ENCODE measurements at places on chromosomes 2 and 18. TPM values are rescaled to one million over a fixed set of nuclear protein-coding genes. Genes with fewer than 3 reads are reported as not detected.

DNA sequence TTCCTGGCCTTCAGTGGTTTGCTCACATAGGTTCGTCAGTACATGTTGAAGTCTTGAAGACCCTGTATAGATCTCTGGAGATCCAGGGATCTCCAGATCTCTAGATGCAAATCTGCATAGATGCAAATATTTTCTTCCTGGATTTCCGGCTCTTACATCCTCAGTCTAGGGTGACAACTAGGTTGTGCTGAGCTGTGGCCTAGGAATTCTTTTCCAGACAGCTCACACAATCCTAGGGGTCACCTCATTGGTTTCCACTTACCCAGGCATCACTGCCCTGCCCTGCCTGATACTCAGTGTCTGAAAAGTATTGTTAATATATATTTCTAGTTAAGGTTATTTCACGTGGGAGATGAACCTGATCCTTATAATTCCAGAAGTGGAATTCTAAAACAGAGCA is 105.1 kb upstream of the TTC27 start:
- DNase-seq: no peak

Gene KCNS3
- 19.0 TPM for total RNA-seq

Gene RTKN
- total RNA-seq: 51.9 TPM

- DNase-seq: no peak
Measured at GRCh38 chr2:14316594-14316993, 315.9 kb upstream of the LRATD1 start.

Gene ADAM23
- 1.8 TPM for total RNA-seq

DNA sequence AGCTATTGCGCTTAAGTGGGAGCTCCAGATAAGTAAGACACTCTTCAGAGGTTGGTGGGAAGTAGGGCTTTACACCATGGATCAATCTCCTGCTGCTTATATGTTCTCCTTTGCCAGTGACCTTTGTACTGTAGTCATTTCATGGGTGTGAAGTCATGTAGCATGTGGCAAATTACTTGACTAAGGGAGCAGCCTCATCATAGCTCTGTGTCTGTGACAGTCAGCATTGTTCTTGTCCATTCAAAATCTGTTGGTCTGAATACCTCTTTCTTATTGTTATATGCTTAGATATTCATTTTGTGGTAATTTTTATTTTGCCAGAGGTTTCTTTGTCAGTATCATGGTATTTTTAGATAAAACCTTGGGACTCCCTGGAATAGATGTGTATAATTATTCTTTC is 18.2 kb downstream of the SLC4A1AP start:
- DNase-seq: no peak

- peak; percentile 82 for DNase-seq
Measured at GRCh38 chr2:158457826-158458616, 1.3 kb downstream of the PKP4 start.

Gene PTPN4
- 25.1 TPM for total RNA-seq

DNA sequence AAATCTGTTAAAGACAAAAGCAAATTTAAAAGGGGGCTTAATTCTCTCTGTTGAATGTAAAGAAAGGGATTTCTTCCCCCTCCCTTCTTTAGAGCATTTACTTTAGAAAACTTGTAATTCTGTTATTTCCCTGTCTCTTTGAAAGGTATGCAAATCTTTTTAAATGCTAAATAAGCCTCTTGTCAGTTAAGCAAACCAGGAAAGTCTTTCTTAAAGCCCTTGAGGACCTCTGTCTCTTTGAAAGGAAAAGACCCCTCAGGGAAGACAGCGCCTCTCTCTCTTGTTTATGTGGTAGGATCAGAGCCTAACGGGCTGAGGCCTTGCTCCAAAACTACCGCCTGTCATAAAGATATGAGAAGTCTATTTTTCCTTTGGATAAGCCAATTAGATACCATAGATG is 139.9 kb upstream of the CDH7 start:
- DNase-seq: no peak

Gene LRRC30
- not detected for total RNA-seq

DNA sequence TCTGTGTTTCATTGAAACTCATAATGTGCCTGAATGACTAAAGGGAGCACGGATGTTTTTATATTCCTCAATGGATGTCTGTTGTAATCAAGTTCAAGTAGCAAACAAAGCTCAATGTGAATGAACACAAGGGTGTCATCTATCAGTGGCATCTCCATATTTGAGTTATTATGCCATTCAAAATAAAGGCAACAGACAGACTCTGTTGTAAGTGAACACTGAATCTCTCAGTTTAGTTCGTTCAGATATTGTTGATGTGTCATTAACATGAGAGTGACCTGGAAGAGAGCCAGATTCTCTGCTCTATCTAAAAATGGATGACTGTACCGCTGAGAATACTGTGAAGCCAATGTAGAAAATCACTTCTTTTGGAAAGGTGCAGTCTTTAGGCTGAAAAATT is 118.7 kb downstream of the NUP35 start:
- DNase-seq: no peak

Gene FSIP2
- total RNA-seq: 10.6 TPM

Gene DLGAP1
- 0.95 TPM for total RNA-seq

Gene SLC8A1
- total RNA-seq: 22.6 TPM

DNA sequence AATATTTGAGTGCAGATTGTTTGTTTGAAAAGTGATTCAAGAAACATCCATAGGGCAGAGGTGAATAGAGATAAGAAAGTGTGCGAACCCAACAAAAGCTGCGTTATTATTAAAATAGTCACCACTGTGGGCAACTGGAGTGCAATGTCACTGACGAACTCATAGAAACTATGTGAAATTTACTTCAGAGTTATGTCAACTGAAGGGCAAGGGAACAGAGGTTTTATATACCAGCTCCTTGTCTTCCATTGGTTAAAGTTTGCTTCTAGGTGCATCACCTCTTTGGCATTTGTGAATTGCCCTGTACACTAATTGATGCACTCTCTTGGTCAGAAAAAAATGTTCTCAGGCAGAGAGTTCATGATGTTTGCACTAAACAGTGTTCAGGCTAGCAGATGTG is 110.5 kb upstream of the NYAP2 start:
- DNase-seq: no peak

DNA sequence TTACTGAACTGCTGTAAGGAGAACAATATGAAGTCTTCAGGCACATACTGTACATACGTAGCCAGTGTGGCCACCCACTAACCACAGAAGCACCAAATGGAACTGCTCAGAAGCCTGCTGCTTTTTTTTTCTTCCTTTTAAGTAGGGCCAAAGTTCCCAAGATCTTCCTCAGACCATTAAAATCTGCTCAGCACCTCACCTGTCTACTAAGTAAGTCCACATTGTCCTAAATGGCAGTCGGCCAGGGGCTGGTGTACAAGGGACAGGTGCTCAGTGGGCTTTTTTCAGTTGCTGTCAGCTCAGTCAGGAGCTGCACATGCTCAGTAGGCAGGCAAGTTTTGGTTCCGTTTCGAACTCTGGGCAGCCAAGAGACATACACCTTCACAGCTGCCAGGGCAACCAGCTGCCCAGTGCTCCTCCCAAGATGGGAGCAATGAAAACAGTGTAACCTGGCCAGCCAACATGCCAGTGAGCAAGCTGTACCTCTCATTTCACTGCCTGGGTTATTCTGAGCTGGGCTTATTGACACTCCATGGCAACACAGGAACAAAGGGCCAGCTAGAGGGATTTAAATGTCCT is 86.1 kb downstream of the ACVR1 start:
- DNase-seq: peak; percentile 58

GRCh38 chr2:72291059-72291458 is 143.4 kb upstream of the CYP26B1 start:
- DNase-seq: no peak

DNA sequence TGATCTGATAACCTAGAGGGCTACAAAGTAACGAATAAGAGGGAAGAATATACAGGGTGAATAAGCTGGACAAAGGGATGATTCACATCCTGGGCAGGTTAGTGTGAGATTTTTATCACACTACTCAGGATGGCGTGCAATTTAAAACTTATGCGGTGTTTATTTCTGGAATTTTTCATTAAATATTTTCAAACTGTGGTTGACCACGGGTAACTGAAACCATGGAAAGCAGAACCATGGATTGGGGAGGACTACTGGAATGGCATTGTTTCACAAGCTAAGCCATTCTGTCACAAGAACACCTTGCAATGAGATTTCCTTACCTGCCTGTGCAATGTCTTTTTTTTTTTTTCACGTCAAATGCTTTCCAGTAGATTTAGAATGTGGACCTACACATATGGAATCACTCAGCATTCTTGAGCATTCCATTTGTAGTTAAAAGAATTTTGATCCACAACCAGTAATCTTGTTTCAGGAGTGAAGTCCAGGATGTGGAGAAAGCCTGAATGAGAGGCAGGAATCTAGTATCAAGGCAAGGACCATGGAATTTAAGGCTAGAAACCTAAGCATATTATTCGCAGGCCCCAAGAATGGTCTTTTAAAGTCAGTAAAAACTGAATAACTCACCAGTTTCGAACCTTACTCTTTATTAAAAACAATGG is 8.0 kb upstream of the CDK15 start:
- no peak for DNase-seq

DNA sequence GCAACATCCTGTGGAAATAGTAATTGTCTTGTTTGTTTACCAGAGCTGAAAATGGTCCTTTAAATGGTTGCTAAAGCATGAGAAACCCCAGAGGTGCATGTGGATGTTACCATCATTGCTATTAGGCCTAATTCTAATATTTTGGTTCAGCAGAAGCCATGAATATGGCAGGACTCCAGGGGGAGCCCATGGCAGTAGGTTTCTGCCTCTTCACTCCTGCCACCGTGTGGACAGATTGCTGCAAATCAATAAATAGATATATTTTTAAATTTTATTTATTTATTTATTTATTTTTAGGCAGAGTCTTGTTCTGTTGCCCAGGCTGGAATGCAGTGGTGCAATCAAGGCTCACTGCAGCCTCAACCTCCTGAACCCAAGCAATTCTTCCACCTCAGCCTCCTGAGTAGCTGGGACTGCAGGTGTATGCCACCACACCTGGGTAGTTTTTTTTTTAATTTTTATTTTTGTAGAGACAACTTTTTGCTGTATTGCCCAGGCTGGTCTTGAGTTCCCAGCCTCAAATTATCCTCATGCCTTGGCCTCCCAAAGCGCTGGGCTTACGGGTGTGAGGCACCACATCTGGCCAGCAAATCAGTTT is 54.9 kb upstream of the CAPN13 start:
- peak; percentile 45 for DNase-seq

Gene SPC25
- total RNA-seq: 4.1 TPM

DNA sequence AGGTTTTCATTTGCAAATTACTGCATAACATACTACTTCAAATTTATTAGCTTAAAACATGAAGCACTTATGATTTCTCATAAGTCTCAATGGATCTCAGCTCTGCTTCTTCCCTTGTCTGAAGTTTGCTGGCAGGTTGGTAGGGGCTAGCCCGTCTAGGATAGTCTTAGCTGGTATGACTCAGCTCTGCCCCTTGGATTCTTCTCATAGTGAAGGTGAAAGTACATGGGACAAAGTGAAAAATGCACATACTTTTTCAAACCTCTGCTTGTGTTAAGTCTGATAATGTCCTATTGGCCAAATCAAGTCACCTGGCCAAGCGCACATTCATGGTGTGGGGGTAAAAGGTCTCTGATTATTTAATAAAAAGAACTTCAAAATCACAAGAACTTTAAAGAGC is 184.8 kb upstream of the VWC2L start:
- no peak for DNase-seq

DNA sequence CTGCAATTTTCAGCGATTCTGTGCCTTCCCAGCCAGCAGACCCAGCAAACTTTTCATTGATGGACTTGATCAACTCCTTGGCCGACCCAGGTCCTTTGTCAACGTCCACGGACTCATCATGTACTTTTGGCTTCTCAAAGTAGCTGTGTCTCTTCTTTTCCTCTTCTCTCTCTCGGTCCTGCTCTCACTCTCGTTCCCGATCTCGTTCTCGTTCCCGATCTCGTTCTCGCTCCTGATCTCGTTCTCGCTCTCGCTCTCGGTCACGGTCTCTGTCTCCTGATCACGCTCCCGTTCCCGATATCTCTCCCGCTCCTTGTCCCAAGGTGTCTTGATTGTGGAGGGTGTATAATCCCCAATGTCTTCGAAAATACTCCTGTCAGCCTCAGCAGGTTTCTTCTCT is 219.5 kb upstream of the FANCL start:
- DNase-seq: no peak

Gene CTNNA2
- total RNA-seq: 0.37 TPM

DNA sequence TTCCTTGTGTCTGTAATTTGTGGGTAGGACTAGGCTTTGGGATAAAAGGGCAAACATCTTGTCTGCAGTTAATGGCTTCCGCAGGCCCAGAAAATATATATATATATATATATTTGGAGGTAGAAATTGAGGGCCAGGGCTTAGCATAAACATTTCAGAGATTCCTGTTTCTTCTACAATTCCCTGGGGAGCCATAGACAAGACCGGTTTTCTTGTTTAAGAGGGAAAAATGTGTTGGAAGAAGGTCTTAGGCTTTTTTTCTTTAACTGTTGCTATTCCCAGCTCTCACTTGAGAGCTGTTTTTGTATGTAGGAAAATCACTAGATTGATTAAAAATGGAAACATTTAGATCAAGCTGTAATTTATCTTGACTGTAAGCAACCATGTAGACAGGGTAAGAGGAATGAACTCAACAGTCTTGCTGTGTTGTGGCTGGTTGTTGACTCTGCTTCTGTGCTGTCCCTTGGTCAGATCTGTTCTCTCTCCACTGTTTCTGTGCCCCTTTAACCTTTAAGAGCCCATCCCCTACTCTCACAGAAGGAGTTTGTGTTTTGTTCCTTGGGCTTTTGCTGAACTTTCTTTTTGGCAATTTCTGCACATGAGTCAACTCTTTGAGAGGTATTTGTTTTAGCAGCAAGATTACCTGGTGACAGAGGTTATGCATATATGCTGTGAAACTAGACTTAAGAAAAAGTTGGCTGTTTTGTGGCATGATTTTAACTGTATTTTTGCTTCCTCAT is 58.3 kb downstream of the EFEMP1 start:
- DNase-seq: no peak

DNA sequence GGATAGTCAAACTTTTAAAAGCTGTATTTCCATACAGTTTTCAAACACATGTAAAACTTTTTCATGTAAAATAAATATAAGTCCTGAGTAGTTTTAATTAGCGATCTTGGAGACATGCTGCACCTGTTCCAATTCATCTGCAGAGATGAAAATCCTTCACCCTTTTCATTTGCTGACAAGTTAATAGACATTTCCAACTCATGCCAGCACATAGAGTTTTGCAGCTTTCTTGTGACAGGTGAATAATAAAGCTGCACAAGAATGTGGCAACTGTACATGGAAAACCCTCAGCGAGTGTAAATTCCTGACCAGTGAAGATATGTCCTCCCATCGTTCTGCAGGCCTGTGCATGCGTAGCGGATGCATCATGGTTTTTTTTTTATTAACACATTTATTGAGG is 771.4 kb downstream of the TDRD15 start:
- no peak for DNase-seq

Measured in left colon (tissue), 2 donors.